GM23248 (cell line): ENCODE measurements at places on chromosomes 11 and 22. TPM values are rescaled to one million over a fixed set of nuclear protein-coding genes. Genes with fewer than 3 reads are reported as not detected.
A peak's percentile ranks its signal among the peaks of the same experiment; 100 is the strongest.

DNA sequence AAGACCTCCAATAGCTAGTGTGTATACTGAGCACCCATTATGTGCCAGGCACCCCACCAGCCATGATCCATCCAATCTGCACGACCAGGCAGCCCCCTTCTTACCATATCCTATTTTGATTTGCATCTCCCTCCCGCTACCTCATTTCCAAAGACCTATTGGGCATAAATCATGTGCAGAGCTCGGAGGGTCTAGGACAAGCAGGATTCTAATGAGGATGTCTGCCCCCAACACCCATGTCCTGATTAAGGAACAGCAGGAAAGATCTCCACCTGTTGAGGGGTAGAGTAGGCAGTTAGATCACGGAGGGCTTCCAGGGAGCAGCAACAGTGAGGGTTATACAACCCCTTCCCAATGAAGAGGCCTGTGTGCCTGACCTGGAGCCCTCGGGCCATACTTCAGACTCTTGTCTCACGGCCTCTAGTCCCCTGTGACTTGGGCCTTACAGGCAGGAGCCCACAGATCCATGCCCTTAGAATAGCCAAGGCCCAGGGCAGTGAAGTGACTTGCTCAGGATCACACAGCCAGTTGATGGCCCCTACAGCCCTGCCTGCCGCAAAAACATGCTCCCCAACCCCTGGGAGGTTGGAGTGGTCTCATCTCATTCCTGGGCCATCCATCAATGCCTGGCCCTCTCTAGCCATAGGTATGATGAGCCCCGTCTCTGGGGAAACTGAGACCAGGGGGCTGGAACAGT, 3.5 kb downstream of the RAB3IL1 start:
- H3K36me3 ChIP-seq: no peaks in the 10 kb centered on the region
- no peak for DNase-seq
- no peak overlapping the region for H3K4me3 ChIP-seq
- H3K27ac ChIP-seq: no peak overlapping the region
- no peaks in the 10 kb centered on the region for H3K4me1 ChIP-seq

DNA sequence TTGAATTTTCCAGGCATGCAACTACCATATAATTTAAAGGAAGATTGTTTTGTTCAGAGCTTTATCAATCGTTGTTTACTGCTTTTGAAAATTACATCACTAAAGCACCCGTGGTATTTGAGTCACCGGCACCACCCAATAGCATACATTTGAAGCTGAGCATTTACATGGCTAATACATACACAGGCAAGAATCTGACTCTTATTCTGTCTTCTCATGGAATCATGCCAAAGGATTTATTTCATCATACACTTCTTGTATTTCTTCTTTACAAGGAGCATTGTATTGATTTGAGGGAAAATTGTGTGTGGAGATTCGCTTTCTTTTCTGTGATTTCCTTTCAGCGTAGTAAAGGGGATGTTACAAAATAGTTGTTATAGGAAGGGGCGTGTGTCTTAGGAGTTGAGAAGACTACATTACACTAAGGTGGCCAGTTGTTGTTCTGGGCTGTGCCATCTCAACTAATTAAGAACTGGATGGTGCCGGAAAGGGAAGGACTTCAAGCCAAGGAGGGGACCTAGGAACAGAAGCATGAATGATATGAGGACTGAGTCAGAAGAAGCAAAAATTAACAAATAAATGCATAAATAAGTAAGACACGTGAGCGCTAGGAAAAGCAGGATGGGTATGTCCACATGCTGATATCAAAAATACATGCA, 12.9 kb upstream of the CD3E start:
- H3K27ac ChIP-seq: no peak overlapping the region
- DNase-seq: peak; percentile 16
- no peaks in the 10 kb centered on the region for H3K36me3 ChIP-seq
- H3K4me1 ChIP-seq: no peaks in the 10 kb centered on the region

DNA sequence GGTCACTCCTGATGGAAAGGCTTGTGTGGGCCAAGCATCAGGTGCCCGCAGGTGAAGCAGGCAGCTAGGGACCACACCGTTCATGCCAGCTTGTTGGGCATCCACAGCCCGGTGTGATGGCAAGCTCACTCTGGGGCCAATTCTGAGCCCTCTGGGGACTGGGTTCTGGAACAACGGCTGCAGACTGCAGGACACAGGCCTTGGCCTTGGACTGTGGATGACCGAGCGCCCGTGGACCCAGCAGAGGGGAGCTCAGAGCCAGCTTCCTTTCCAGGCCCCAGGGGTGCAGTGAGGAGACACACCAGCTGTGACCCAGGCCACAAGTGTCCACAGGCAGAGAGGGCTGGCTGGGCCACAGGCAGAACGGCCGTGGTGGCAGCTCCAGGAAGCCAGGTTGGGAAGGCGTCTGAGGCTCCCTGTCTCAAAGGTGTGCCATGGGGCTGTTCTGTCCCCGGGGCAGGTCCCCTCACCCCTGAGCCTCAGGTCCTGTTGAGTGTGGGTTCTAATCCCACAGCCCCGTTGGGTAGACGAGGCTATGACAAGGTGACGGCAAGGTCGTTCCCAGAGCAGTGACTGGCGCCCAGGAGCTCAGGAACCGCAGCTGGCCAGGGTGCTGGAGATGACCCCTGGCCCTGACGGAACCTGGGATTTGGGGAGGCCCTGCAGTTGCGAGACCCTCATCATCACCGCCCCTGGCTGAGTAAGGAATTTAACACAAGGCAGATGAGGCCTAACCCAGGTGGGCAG, 1079.4 kb downstream of the BRD1 start:
- H3K27me3 ChIP-seq: no peaks in the 10 kb centered on the region
- no peak overlapping the region for H3K27ac ChIP-seq
- no peak overlapping the region for H3K4me3 ChIP-seq
- no peaks in the 10 kb centered on the region for H3K36me3 ChIP-seq
- no peaks in the 10 kb centered on the region for H3K4me1 ChIP-seq

DNA sequence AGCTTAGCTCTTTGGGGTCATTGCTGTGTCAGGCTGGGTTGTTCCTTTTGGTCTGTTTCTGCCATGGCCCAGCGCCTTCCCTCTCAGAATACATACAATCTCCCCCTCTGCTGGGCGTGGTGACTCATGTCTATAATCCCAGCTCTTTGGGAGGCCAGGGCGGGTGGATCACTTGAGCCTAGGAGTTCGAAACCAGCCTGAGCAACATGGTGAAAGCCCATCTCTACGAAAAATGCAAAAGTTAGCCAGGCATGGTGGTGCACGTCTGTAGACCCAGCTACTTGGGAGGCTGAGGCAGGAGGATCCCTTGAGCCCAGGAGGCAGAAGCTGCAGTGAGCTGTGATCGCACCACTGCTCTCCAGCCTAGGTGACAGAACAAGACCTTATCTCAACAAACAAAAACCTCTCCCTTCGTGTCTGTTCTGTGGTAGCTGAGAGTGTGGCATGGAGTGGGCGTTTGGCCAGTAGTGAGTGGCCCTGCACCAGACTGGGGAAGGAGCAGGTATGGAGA, 46.7 kb upstream of the RAB1B start:
- H3K36me3 ChIP-seq: peaks cover 34% of the 10 kb centered on the region; the same call in 1 of the 2 replicates
- no peaks in the 10 kb centered on the region for H3K27me3 ChIP-seq
- no peaks in the 10 kb centered on the region for H3K4me1 ChIP-seq
- no peak overlapping the region for H3K27ac ChIP-seq

DNA sequence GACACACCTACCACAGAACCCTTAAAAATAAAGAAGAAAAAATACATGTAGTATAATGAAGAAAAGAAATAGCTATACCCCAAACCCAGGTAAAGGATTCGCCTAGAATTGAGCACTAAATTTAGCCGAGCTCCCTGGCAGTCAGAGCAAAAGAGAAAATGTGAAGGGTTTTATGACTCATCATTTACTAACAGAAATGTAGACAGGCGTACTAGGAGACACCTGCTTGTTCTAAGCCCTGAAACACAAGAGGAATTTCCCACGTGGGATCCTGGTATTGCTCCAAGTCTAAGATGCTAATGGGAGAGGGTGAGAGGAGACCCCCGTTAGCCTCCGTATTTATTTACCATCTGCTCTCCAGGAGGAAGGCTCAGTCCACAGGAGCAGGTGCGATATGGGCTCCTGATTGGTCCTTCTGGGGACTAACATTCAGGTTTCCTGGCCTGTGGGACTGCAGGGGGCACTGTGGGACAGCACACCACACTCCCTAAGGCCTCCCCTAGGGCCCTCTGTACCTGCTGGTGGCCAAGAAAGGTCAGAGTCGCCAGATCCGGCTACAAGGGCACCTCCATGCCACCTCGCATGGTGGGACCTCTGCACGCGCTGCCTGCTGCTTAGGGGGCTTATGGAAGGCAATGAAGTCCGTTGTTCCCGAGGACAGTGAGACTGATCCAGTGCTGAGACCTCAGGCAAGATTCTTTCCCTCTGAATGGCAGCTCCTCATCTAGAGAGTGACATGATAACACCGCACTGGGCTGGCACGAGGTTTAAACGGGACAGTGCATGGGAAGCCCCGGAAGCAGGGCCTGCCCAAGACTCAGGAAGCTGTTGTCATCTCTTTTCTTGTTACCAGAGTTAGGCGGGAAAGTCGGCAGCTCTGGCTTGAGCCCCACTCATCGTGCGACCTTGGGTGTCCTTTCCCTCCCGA, 25.8 kb downstream of the KCNC1 start:
- H3K27ac ChIP-seq: no peak overlapping the region
- peak; percentile 55 for DNase-seq
- H3K36me3 ChIP-seq: no peaks in the 10 kb centered on the region
- H3K27me3 ChIP-seq: peaks cover 3% of the 10 kb centered on the region; the same call in 1 of the 2 replicates
- H3K4me3 ChIP-seq: no peak overlapping the region
- H3K4me1 ChIP-seq: no peaks in the 10 kb centered on the region

GRCh38 chr22:33578752-33579151, 341.5 kb downstream of the LARGE1 start:
- H3K27ac ChIP-seq: no peak overlapping the region
- H3K4me3 ChIP-seq: no peak overlapping the region
- no peaks in the 10 kb centered on the region for H3K36me3 ChIP-seq
- no peak for DNase-seq
- H3K4me1 ChIP-seq: no peaks in the 10 kb centered on the region
- no peaks in the 10 kb centered on the region for H3K27me3 ChIP-seq

- no peaks in the 10 kb centered on the region for H3K27me3 ChIP-seq
- H3K4me3 ChIP-seq: no peak overlapping the region
- no peaks in the 10 kb centered on the region for H3K36me3 ChIP-seq
- H3K4me1 ChIP-seq: no peaks in the 10 kb centered on the region
- no peak overlapping the region for H3K27ac ChIP-seq
These were observed 591.3 kb downstream of the LRRC4C start for GRCh38 chr11:40867991-40868632.

- no peak overlapping the region for H3K27ac ChIP-seq
- no peaks in the 10 kb centered on the region; the same call in 1 of the 2 replicates for H3K27me3 ChIP-seq
- H3K4me1 ChIP-seq: no peaks in the 10 kb centered on the region
- DNase-seq: no peak
These were observed 145.9 kb downstream of the CTTN start for GRCh38 chr11:70544067-70544773.

DNA sequence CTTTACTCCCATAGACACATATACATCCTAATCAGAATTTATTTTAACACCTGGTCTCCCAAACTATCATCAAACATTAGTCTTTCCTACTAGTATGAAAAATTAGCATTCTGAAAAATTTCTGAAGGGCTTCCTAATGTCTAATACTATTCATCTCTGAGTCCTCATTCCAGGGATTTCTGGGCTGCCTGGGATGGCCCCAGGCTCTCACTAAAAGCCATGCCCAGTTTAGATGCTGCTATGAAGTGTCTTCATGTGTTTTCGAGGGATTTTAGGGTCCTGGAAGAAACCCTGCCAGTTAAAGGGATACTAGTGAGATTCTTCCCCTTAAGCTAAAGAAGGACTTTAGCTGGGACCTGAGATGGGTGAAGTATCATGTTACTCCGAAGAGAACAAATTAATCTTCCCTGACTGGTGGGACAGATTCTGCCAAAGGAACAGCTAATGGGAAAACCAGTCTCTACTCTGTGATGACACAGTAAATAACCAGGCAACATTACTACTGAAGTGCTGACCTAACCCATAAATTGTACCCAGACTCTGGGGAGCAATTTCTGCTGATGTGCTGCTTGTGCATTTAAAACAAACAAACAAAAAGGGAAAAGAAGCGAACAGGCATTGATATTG, 342.6 kb downstream of the SOX6 start:
- H3K36me3 ChIP-seq: no peaks in the 10 kb centered on the region
- no peak for DNase-seq
- H3K4me3 ChIP-seq: no peak overlapping the region
- H3K27me3 ChIP-seq: peaks cover 68% of the 10 kb centered on the region

- H3K4me3 ChIP-seq: no peak overlapping the region
- H3K27me3 ChIP-seq: no peaks in the 10 kb centered on the region
- no peak overlapping the region for H3K27ac ChIP-seq
- H3K4me1 ChIP-seq: peaks cover 11% of the 10 kb centered on the region
- DNase-seq: no peak
These were observed 27.6 kb upstream of the BAIAP2L2 start for GRCh38 chr22:38137876-38138687.

GRCh38 chr11:19357943-19358342, 117.2 kb upstream of the E2F8 start:
- H3K36me3 ChIP-seq: no peaks in the 10 kb centered on the region
- H3K4me1 ChIP-seq: peaks cover 14% of the 10 kb centered on the region
- DNase-seq: no peak
- H3K27me3 ChIP-seq: no peaks in the 10 kb centered on the region
- H3K27ac ChIP-seq: no peak overlapping the region

DNA sequence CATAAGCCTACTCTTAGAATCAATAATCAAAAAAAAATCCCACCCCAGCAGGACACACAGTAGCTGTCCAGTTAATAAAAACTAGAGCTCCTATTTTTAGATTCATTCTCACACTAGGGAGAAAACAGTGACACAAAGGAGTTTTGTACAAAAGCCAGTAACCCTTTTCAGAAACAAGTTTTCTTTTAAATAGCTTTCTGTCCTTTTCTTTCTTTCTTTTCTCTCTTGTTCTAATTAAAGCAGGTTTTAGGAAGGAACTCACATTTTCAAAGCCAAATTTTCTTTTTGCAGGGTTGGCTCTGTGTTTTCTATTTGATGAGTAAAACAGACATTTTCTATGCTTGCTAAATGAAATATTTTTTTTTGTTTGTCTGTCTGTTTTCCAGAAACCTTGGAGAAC, 1390.7 kb downstream of the FAM181B start:
- H3K27ac ChIP-seq: no peak overlapping the region
- no peaks in the 10 kb centered on the region for H3K4me1 ChIP-seq
- H3K4me3 ChIP-seq: no peak overlapping the region

GRCh38 chr11:12290477-12290922, 86.9 kb upstream of the PARVA start:
- H3K27ac ChIP-seq: no peak overlapping the region
- H3K4me3 ChIP-seq: no peak overlapping the region
- H3K4me1 ChIP-seq: peaks cover 31% of the 10 kb centered on the region
- no peak for DNase-seq
- H3K36me3 ChIP-seq: no peaks in the 10 kb centered on the region

Gene OR4C46
- not detected in 2 replicates for total RNA-seq

Gene SAA4
- total RNA-seq: not detected in 2 replicates

Gene PNPLA3
- 0.13 and 0.54 TPM in 2 replicates for total RNA-seq

Gene SLC22A9
- total RNA-seq: not detected in 2 replicates

Gene LRRC74B
- under 0.01 TPM in 1 of 2 replicates, not detected in the other for total RNA-seq
